ENCODE measurements at places on chromosomes 1 and 21.

DNA sequence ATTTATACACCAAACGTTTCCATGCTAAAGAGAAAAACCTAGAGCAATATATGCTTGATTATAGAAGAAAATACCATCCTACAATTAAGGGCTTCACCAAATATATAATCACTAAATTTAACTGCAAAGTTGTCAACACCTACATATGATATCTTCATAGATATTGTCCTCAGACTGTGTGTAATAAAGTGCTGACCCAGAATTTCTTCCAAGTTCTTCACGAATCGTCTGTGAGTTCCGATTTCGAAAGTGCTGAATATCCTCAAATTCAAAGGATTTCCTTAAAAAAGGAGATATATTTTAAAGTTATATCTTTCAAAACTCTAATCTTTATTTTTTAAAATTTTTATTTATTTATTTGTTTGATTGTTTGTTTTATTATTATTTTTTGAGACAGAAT lies 41.9 kb upstream of the BCAS2 start:
- DNase-seq = no peak

DNA sequence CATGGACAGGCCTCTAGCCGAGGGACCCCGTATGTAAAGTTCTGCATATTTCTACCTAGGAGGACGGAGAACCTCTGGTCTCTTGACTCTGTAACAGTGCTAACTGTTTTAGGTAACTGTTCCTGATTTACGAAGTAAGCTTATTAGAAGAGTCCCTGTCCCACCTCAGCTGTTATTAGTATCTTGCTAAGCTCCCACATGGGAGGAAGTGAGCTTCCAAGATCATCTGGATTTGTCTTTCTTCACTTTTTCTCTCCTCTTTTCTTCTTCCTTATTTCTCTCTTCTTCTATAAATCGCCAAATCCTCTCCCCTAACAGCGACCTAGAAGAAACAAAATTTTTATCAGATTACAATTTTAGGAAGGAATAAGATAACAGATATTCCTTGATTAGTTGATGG lies 4.4 kb downstream of the CD53 start:
- DNase-seq = no peak

DNA sequence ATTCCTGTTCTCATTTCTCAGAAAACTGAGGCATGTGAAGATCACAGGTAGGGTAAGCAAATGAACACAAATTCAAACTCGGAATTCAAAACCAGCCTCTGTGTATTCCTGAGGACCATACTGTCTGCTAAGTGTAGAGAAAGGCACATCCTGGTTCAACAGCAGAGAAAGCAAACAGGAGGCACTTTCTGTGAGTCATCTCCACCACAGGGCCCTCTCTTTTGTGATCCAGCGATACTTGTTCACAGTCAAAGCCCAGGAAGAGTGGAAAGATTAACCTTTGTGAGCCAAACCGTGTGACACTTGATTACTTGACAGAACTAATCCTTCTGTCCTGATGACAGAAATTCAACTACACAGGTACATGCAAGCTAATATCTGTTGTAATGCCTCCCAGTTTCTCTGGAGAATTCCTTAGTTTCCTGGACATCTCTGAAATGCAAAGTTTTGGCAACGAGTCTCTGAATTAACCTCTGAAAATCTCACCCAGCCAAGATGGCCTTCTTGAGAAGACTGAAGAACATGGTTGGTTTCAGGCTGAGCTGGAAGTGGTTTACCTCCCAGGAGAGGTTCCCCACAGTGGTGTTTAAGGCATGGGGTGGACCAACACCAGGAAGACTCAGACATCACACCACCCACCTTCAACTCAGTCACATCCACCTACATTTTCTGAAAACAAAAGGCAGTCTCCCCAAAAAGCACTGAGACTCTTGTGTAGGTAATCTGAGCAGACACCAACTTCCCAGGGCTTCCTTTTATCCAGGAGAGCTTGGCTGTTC lies 98.2 kb upstream of the ERG start:
- no peak for DNase-seq

DNA sequence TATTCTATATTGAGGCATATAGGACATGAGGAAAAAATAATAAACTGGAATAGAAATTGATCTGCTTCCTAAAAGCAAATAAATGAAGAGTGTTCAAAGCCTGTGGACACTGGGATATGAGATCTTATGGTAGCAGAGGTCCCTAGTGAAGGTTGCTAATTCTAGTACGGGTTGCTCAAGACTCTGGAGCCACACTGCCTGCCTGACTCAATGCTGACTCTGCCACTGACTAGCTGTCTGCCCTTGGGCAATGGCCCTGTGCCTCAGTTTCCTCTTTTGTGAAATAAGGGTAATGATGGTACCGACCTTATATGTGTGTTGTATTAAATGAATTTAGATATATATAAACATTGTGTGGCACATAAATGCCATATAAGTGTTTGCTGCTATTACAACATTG lies 59.0 kb upstream of the C1orf53 start:
- DNase-seq = peak; percentile 7

GRCh38 chr1:70495370-70495769 lies 84.3 kb downstream of the CTH start:
- no peak for DNase-seq

DNA sequence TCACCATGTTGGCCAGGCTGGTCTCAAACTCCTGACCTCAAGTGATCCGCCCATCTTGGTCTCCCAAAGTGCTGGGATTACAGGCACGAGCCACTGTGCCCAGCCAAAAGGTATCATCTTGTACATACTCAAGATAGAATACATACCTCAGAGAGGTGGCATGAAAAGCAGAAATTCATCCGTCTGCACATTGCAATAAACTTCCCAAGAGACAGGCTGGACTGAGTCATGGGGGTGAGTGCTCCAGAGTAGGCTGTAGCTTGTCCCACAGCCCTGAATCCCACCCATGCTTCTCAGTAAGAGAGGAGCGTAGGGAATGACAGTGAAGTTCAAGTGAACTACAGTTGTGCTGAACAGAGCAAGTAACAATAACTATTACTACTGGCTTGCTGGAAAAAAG lies 19.7 kb downstream of the TOR3A start:
- DNase-seq = no peak

DNA sequence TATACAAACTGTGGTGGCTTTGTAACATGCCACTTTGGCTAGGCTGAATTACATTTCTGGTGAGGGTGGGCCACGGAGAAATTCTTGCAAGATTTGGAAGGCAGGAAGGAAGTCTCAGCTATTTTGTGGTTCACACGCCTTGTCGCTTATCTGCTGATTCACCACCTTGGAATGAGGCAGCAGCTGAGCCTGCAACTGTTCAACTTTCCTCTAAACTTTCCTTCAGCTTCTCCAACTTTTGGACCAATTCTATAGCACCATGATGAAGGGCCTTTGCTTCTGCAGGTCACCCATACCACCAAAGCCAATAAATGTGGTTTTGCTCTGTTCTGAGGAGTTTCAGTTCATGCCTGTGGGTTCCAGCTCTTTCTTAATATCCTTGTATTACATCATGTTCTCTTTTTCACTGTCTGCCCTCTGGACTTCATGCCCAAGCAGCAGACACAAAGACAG lies 337.6 kb upstream of the SNX7 start:
- DNase-seq = peak; percentile 64

GRCh38 chr1:228415853-228416216 lies 826 bp downstream of the TRIM17 start:
- no peak for DNase-seq

- no peak for DNase-seq
These were observed 304.0 kb downstream of the HHIPL2 start for GRCh38 chr1:222243902-222244301.

DNA sequence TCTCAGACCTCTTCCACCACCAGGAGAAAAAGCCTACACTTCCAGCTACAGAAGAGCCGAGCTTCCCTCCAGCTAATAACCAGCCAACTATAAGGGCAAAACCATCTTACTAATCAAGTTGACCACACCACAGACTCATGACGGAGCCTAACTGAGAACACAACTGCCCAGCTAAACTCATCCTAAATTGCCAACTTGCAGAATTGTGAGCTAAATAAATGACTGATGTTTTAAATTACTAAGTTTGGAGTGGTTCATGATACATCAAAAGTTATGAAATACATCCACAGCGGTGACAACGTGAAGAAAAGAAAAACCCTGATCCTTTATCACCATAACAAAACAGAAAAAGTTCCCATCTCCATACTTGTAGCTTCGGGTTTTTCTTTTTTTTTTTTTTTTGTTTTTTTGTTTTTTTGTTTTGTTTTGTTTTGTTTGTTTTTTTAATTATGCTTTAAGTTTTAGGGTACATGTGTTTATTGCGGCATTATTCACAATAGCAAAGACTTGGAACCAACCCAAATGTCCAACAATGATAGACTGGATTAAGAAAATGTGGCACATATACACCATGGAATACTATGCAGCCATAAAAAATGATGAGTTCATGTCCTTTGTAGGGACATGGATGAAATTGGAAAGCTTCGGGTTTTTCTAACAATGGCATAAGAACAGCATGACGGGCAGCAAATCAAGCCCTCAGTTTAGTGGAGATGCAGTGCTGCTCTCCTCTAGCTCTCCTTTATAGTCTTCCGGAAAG lies 122.6 kb downstream of the PIGK start:
- no peak for DNase-seq

DNA sequence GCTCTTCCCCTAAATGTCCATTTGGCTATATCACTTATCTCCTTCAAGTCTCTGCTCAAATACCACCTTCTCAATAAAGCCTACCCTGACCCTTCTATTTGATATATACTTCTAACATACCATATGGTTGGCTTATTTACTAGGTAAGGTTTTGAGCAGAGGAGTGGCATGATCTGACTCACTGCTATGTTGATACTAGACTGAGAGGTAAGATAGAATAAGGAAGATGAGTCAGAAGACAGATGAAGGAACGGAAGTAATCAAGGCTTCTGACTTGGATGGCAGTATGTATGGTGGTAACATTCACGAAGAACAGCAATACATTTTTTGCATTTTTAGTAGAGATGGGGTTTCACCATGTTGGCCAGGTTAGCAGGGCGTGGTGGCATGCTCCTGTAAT lies 4.8 kb upstream of the HRNR start:
- no peak for DNase-seq

DNA sequence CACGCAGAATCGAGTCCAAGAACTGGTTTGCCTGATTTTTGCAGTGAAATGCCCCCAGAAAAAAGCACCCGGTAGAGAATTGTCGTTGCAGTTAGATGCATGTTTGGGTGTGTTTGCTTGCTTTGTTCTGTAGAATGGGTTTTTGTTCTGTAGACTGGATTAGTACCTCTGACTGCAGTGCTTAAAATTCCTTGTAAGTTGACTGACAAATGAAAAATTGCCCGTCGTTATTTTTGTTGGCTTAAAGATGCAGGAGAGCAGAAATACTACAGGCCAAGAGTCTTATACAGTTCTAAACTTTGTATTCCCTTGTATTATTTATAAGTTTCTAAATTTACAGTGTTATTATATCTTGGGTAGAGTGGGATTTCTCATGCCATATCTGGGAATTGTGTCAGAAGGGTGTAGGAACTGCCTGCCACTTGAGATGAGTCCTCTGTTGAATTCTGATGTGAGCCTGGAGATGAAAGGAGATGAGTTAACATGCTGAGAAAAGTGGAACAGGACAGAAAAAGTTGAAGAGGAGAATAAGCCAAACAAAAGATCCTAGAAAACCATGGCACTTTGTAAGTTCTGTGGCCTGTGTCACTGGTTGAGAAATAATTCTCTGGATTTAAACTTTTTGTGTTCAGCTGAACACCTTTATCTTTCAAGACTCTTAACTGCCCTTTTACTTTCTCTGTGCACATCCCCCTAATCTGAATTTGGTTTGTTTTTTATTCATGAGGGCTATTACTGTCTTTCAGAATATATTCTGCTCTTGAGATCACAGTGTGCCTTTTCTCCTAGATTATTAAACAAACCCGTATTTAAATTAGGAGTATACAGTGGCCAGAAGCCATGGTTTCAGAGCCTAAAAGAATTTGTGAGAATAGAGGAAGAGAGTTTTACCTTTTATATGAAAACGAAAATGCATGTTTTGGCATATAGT lies 1.4 kb downstream of the DESI2 start:
- DNase-seq = no peak

- no peak for DNase-seq
These were observed 10.9 kb downstream of the IER5 start for GRCh38 chr1:181099152-181100014.

- no peak for DNase-seq
These were observed 38.3 kb downstream of the RAB3GAP2 start for GRCh38 chr1:220233927-220234326.

GRCh38 chr1:45906883-45907282 lies 103.5 kb downstream of the MAST2 start:
- DNase-seq = no peak

- no peak for DNase-seq
These were observed 15.9 kb downstream of the SDC3 start for GRCh38 chr1:30892671-30893073.

DNA sequence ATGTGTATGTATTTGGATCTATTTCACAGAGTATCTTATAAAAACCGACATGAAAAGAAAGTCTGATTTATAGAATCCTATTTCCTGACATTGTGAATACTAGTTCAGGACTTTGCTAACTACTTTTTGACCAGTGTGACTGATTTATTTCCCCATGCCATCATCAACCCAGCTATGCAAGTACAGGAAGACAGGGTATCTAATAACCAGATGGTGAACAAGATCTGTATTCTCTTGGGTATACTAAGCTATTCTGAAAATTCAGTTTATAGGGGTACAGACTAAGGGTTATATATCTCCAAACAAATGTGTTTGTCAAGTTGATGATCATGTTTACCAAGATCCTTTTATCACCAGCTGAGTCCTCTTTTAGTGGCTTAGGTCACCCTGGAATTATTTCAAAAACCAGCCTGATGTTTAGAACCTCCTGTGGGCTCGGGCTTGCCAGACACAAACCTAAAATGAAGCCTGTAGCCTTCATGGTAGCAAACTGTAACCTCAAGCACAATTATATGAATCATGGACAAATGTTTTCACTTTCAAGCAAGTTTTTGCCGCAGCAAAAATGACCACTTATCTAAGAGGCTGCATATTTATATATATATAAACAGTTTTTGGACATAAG lies 185.1 kb downstream of the FGGY start:
- no peak for DNase-seq

DNA sequence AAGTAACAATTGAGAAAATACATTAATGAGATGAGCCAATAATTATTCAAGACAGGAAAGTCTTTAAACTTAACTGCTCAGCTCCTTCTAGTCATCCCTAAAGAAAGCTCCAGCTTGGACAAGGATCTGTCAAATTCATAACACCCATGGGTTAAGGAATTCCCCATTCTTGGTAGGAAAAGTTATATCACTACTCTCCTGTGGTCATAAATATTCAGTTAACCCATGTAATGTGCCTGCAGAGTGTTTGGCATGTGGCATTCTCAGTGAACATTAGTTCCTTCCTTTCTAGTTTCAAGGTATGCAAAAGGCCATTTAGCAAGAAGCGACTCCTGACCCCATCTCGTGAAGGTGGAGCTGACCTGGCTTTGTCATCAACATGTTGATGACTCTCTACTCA lies 76.7 kb upstream of the VCAM1 start:
- DNase-seq = no peak

- DNase-seq = no peak
These were observed 319.4 kb downstream of the KCNH1 start for GRCh38 chr1:210814382-210815123.

- DNase-seq = no peak
These were observed 108.7 kb downstream of the DMRTB1 start for GRCh38 chr1:53567851-53568250.

Data from CD14-positive monocyte (primary cell).